Right lung (tissue), 10 donors: ENCODE measurements at places on chromosomes 16 and 17.

DNA sequence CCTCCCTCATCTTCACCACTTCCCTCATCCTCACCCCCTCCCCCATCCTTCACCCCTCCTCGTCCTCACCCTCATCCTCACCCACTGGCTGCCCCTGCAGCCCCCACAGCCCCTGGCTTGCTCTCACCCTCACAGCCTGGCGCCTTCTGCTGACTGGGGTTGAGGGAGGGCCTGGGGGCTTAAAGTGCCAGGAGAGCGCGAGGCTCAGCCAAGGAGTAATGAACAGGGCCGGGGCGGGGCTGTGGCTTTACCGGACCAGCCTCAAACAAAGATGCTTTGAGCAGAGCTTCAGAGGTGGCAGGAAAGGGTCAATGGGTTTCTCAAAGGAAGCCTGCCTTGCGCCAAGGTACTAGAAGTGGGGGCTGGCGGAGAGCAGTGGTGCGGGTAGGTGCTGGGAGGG lies at the start of gene PRSS33:
TSS of gene PRSS33 (minus strand) at position 155 of the 400 bp plus-strand sequence. CDS start 1,013 bp downstream, outside the sequence.
- DNase-seq = no peak

DNA sequence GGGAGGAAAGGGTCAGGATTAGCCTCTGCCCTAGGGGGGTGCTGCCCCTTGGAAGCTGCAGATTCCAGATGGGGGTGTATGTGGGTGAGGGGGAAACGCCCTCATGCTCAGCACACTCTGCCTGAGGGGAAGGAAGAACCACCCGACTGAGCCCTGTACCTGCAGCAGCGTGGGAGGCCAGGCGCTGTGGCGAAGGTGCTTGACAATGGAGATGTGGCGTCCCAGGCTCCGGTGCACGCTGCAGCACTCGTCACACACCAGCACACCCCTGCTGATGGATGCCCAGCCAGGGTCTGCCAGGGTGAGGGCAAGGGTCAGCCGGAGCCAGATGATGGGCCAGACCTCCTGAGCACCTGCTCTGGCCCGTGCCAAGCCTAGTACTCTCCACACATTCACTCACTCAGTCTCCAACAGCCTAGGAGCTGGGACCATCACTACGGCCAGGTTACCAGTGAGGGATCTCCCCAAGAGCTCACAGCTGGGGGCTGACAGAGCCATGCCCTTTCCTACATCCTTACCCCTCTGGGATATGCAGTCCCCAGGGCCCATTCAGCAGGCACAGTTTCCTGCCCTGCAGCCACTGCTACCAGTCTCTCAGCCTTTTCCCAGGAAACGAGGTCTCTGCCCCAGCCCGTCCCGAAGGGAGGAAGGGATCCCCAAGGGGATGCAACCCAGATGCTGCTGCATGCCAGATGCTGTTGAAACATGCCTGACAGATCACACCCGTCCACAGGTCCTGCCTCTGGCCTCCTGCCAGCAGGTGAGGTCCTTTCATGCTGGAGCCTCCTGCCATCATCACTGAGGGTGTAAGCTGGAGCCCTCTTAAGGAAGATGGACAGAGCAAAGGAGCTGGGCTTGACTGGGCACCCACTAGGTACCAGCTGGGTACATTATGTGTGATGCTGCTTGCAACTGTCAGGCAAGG lies 5.9 kb downstream of the GIT1 start:
- no peak for DNase-seq

- DNase-seq = peak; percentile 31
These were observed 27.5 kb upstream of the HLF start for GRCh38 chr17:55237268-55237667.

DNA sequence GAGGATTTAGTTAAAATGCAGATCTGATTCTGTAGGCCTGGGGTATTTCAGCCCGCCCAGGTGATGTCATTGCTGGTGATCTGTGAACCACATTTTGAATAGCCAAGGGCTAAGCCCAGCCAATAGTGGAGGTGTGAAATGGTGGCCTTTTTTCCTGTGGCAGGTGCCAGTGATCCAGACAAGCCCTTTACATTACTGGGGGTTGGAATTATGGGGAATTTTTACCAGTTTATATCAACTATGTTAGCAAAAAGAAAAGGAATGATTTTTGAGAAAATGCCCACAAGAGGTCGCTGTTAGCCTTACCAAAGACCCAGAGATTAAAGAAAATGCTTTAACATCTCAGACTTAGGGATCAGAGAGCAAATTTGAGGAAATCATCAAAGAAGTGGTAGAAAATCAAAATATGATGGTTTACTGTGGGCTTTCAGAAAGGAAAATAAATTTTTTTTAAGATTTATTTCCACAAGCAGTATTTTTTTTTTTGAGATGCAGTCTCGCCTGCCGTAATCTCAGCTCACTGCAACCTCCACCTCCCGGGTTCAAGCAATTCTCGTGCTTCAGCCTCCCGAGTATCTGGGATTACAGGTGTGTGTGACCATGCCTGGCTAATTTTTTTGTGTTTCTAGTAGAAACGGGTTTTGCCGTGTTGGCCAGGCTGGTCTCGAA lies 3.9 kb downstream of the VPS35L start:
- DNase-seq = peak; percentile 44

DNA sequence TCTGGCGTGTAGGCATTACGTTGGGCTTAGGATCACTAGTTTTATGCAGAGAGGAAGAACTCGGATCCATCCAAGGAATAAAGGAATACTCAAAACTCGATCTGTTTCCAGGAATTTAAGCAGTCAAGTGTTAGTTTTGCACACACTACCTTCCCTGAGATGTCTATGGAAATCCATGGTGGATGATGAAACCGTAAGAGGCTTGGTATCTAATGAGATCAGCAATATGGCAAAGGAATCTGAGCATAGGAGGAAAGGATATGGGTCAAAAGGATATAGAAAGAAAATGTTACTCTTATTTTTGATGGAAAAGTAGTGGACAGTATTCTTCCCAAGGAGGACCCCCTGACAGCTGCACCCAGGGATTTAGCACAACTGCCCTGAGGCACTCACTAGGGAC lies 59.6 kb downstream of the SMG6 start:
- DNase-seq = no peak

GRCh38 chr16:83955218-83956130 lies 2.4 kb downstream of the OSGIN1 start:
- no peak for DNase-seq

GRCh38 chr16:84413244-84414004 lies 45.1 kb downstream of the ATP2C2 start:
- no peak for DNase-seq

GRCh38 chr17:73293480-73293911 lies 18.3 kb downstream of the CDC42EP4 start:
- DNase-seq = no peak

DNA sequence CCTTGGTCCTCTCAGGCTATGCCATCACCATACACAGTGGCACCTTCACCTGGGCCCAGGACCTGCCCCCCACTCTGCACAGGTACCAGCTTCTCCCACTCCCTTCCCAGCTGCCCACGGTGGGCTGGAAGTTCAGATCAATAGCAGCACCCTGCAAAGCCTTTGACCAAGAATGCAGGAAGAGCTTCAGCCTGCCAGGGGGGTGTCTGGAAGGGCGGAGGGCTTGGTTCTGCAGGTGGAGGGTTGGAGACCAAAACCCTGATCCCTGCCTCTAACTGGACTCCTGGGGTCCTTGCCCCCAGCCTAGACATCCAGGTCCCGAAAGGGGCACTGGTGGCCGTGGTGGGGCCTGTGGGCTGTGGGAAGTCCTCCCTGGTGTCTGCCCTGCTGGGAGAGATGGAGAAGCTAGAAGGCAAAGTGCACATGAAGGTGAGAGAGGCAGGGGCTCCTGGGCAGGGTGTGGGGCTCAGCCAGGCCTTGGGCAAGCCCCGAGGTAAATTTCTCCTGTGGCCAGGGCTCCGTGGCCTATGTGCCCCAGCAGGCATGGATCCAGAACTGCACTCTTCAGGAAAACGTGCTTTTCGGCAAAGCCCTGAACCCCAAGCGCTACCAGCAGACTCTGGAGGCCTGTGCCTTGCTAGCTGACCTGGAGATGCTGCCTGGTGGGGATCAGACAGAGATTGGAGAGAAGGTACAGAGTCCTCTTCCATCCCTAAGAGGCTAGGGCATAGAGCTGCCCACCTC lies 34.3 kb downstream of the ABCC3 start:
- no peak for DNase-seq

- no peak for DNase-seq
These were observed 5.5 kb upstream of the COIL start for GRCh38 chr17:56966338-56966737.

GRCh38 chr16:3317315-3317999 lies 12.2 kb downstream of the ZNF75A start:
- DNase-seq = no peak

- no peak for DNase-seq
These were observed 4.7 kb downstream of the ZNF764 start for GRCh38 chr16:30553393-30553899.

GRCh38 chr16:31455601-31456314 lies 3.5 kb upstream of the ARMC5 start:
- DNase-seq = no peak

DNA sequence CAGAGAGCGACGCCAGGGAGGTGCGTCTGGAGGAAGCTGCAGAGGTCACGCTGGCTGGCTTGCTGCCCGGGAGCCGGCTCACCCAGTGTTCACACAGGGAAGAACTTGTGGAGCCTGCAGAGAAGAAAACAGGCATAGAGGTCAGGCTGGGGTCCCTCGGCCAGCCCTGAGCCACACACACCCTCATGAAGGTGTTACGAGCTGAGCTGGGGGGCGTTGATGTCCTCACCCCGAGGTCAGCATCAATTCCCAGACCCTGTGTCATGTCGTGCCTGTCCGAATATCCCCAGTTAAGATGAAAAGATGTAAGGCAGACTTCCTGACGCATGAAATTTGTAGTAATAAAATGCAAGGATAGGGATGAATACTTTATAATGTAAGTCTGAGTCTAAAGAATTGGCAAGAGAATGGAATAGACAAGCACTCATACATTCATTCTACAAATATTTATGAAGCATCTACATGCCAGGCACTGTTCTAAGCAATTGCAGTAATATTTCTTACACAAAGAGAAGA lies 77.1 kb downstream of the USP31 start:
- no peak for DNase-seq

DNA sequence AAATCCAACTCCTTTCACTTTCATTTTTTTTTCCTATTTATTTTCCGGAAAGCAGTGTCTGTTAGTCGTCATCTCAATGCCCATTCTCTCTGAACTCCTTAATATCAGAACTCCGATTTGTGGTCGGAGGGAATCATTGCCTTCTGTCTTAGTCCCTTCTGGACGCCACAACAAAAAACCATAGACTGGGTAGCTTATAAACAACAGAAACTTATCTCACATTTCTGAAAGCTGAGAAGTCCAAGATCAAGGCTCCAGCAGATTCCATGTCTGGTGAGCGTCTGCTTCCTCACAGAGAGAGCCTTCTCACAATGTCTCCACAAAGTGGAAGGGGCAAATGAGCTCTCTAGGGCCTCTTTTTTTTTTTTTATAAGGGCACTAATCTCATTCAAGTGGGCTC lies 296.6 kb upstream of the CDH11 start:
- no peak for DNase-seq

GRCh38 chr16:72124761-72125634 lies 31.4 kb downstream of the DHX38 start:
- peak; percentile 75 for DNase-seq

DNA sequence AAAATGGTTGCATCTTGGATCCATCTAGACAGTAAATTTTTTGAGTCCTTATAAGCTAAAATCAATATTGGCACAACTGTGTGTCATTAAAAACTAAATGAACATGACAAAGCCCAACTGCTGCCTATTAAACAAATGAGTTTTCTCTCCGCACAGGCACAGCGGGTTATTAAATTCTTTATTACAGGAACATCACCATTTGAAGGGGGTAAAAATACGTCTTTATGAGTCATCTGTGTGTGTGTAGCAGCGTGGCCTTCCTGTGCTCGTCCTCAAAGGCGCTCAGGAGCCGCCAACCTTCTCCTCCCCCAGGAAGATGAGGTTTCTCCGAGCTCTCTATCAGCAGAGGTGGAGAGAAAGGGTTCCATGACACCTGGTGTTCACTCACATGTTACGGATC lies 62.6 kb upstream of the SDK2 start:
- DNase-seq = no peak

- DNase-seq = no peak
These were observed 62.0 kb upstream of the TEKT3 start for GRCh38 chr17:15403276-15403939.

- no peak for DNase-seq
These were observed 292.0 kb upstream of the CDH11 start for GRCh38 chr16:65413861-65414260.

GRCh38 chr17:28055546-28056275 lies 13.2 kb downstream of the NLK start:
- no peak for DNase-seq

DNA sequence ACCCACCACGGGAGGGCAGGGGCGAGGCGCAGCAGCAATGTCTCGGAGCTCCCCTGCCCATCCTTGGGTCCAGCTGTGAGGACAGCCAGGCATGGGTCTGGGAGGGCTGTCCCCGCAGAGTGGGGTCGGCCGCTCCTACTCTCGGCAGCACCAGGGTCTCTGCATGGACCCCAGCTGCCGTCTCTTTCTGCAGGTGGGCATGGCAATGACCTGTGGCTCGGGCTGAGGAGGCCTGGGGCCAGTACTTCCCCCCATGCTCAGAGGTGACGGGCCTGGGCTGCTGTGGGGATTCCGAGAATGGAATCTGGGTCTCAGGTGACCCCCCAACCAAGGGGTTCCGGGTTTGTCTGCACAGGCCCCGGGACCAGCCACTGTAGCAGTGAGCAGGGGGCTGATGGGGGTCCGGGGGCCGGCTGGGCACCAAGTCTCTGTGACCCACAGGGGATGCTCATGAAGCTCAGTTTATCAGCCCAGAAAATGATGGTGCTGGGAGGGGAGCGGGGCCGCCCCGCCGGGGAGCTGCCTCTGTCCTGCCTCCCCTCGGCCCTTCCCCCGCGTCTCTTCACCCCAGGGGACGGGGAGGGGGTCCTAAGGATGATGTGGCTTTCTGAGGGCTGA lies 23.5 kb downstream of the CACNA1H start:
- DNase-seq = no peak

- DNase-seq = no peak
These were observed 7.3 kb downstream of the ABI3 start for GRCh38 chr17:49217651-49218413.

DNA sequence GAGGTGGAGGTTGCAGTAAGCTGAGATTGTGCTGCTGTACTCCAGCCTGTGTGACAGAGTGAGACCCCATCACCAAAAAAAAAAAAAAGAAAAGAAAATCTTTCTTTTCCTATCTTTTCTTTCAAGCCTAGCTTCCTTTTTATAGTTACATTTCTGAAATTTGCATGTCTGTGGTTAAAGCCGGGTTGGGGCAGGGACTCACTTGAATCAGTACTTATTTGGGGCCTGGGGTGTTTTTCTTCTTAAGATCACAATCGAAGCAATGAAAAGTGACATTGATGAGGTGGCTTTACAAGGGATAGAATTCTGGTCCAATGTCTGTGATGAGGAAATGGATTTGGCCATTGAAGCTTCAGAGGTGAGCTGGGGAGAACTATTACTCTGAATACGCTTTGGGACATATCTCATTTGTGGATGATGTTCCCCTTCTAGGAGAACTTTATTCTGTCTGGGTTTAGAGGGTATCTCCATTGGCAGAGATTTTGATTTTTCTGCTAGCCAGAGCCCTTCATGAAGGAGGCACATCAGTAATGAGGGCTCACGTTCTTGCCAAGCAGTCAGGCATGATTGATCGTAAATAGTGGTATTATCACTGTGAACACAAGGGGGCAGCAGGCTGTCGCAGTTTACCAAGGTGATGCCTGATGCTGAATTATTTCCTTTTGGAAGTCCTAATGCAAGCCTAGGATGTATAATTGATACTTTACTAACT lies 14.3 kb downstream of the KPNB1 start:
- peak; percentile 51 for DNase-seq
